ENCODE measurements at places on chromosomes 1 and 21.

GRCh38 chr1:219128957-219129356, 44.7 kb upstream of the LYPLAL1 start:
- no peak for DNase-seq

GRCh38 chr1:83760226-83761021, 238.5 kb downstream of the TTLL7 start:
- DNase-seq: no peak

DNA sequence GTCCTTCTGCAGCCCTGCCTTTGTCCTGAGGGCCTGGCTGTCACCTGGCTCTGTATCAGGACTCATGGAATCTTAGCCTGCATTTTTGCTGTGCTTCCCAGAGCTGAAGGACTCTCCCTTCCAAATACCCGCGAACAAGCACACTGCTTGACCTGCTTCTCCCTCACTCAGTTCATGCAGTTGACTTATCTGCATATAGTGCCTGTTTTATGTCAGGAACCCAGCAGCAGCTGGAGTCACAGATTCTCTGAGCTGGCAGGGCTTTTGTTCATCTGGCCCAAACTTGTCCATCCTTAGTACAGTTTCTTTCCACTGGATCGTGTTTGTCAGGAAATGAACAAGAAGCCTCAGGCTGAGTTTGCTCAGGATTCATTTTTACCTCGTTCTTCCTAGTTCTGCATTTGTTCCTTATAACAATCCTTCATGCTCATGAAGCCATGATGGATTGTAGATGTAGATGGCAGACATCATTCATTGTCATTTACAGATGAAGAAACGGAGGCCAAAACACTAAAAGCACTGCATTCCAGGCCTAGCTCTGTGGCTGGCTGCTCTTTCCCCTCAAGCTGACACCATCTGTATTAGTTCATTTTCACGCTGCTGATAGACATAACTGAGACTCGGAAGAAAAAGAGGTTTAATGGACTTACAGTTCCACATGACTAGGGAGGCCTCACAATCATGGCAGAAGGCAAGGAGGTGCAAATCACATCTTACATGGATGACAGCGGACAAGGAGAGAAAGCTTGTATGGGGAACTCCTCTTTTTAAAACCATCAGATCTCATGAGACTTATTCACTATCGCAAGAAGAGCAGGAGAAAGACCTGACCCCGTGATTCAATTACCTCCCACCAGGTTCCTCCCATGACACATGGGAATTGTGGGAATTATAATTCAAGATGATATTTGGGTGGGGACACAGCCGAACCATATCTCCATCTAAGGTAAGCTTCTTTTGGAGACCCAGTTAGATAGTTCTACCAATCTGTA, 150.9 kb downstream of the HIVEP3 start:
- no peak for DNase-seq

GRCh38 chr1:119787776-119788175, 19.1 kb upstream of the HMGCS2 start:
- DNase-seq: no peak

- no peak for DNase-seq
Observed at GRCh38 chr1:33971913-33972312, 108.0 kb downstream of the HMGB4 start.

- DNase-seq: peak; percentile 46
Observed at GRCh38 chr1:37890378-37891014, 31.1 kb upstream of the MTF1 start.

DNA sequence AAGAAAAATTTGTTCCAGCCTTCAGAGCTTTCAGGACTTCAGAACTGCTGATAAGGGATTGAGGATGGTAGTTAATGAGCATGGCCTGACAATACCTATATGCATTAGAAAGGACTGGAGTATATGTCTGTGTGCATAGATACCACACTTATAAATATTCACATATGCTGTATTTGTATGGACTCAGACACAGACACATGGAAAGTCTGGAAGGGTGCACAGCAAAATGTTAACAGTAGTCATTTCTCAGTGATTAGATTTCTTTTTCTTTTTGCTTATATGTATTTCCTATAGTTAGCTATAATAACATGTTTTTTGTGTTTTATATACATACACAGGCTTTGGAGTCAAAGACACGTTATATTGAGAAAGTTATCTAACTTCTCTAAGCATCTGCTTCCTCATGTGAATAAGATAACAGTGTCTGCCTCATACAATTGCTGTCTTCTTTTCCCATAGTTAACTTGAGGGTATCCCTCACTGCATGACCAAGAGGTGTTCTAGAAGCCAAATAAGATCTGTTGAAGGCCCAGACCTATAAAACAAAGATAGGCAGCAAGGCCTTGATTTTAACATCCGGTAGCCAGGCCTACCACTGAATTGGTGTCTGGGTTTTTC, 31.3 kb downstream of the INPP5B start:
- no peak for DNase-seq

GRCh38 chr1:4662723-4663122, 8.3 kb downstream of the AJAP1 start:
- no peak for DNase-seq

DNA sequence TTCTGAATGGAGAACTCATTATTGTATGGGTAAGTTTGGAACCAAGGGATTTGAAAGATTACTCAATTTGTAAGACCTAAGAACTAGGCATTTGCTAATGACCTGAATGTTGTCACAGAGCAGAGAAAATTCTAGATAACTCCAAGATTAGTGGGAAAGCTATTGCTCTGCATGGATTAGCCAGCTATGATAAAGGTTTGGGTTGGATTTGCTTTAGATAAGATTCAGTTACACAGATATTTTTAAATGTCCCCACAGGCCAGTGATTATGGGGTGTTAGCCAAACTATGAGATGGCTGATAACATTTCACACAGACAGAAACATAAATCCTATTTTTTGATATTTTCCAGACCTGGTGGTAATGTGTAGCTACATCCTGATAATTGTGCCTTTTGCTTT, 88.2 kb downstream of the NTPCR start:
- DNase-seq: no peak

DNA sequence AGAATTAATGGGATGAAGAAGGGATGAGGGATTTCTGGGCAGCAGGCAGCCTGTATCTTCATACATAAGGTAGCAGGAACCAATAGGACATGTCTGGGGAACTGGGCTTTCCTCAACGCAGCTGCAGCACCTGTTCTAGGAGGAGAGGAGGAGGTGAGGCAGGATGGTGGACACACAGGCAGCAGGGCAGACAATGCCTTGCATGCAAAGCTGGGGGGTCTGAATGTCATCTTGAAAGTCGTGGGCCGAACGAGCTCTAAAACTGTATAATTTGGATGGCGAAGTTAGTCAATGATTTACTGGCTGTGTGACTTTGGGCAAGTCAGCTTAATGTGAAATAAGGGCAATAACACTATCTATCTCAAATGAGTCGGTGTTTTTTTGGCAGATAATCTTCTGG, 124.4 kb downstream of the BEND5 start:
- DNase-seq: no peak

- no peak for DNase-seq
Observed at GRCh38 chr21:25871566-25871965, 136.8 kb downstream of the GABPA start.

GRCh38 chr1:54413295-54413694, 7.1 kb upstream of the SSBP3 start:
- no peak for DNase-seq

DNA sequence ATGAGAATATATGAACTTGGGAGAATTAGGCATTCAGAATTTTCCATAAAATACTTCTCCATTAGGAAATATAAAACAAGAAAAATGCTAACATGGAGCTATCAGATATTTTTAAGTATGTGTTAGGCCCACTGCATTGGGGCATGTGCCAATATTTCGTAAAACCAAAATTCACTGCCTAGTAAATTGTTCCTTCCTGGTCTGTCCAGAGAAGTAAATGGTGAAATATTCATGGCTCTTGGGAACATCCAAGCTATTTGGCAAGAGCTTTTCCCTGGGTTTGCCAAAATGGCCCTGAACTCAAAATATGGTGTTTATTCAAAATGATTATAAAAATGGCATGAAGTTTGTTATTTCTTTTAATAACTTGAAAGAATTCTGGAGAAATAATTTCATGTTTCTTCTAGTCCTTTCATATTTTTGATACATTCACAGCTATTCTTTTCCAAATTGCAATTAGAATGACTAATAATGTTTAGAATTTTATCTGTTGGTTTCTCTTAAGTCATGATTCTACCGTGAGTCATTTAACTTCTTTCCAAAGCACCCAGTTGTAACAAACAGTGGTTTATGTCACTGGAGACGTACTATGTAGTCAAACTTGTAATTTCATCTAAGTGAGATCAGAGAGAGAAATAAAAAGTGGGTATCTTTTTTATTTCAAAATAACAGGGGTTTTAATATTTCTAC, 25.7 kb upstream of the SLC19A2 start:
- no peak for DNase-seq

DNA sequence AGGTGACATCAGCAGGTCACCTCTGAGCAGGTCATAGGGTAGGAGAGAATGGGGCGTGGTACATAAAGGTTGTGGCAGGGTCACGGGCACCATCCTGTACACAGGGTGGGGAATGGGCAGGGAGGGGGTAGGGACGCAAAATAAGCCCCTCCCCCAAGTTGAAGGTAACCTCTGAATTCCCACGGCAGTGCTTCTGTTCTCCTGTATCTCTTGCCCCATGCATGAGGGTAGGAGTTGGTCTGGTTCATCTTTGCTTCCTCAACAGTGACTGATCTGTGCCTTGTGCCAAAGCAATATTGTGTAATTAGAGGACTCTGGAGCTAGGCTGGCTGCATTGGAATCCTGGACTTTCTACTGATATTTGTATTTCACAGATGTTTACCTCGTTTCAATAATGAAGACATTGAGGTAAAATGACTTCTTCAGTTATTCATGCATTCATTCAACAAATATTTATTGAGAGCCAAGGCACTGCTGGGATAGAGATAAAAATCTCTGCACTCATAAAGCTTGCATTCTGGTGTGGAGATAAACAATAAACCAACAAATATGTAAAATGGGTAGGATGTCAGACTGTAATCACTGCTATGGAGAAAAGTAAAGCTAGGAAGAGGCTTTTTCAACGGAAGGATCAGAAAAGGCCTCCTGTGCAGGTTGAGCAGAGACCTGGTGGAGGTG, 18.4 kb upstream of the GFI1 start:
- DNase-seq: no peak

- peak; percentile 58 for DNase-seq
Observed at GRCh38 chr1:231040019-231040799, at the start of gene FAM89A. Gene FAM89A, minus strand, starts transcription at chr1:231040254. Its CDS starts 43 bp downstream, at chr1:231040211.

GRCh38 chr1:35555601-35556477, 1.4 kb downstream of the KIAA0319L start:
- DNase-seq: peak; percentile 94

GRCh38 chr1:78678324-78678723, 28.7 kb downstream of the IFI44 start:
- no peak for DNase-seq

GRCh38 chr1:200367841-200368534, 41.8 kb downstream of the ZNF281 start:
- no peak for DNase-seq

DNA sequence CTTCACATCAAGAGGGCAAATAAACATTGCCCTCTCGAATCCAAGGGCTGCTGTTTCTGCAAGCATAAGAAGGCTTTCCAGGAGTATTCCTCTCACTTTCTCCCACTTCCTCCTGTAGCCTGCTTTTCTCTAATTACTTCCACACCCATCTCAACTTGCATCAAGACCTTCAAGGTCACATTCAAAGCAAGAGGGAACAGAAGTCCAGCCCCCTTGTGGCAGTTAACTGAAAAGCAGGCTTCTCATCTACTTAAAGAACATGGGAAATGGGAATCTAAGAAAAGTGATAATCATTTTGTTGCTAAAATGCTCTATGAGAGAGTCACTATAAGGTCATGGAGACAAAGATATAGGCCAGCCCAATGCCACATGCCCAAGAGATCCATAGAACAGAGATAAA, 874.4 kb downstream of the KCNT2 start:
- no peak for DNase-seq

GRCh38 chr1:241899210-241899609, 51.2 kb downstream of the EXO1 start:
- DNase-seq: no peak

DNA sequence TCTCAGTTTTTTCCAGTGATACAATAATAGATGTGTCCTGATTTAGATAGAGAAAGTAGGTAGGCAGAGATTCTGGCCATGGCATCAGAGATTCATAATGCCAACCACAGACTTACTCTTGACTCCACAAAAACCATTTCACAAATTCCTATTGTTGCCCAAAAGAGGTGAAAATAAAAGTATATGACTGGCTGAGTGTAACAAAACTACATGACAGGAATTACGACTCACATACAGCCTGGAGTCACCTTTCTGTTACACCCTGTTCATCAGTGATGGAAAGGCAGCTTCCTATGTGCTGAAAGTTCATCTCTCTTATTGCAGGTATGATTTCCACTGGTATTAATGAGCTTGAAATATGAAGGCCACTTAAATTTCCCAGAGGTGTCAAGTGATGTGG, 72.3 kb downstream of the MPZL1 start:
- DNase-seq: no peak

All from NCI-H345 (cell line).